ENCODE measurements at places on chromosomes 5 and 9.

DNA sequence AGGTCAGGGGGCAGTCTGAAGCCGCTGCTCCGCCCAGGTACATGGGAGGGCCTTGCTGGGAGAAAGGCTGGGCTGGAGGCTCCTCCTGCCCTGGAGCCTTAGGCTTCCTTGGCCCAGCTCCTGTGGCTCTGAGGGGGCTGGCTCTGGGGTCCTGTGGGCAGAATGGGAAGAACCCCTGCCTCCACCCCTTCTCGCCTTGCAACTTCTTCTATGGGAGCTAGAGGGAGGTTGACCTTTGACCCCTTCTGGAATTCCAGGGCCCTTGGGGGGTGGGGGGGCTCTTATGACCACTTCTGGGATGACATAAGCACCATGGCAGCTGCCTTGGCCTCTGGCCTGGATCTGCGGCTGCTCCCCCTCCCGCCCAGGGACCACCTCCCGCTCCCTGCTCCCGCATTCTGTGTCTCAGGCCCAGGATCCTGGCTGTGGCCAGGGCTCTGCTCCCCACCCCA, 32.2 kb downstream of the IER5L start:
- no peak for DNase-seq

GRCh38 chr9:88076286-88077070, 61.8 kb downstream of the SPATA31C2 start:
- no peak for DNase-seq

- no peak for DNase-seq
Measured at GRCh38 chr9:82539856-82540579, 522.9 kb downstream of the RASEF start.

DNA sequence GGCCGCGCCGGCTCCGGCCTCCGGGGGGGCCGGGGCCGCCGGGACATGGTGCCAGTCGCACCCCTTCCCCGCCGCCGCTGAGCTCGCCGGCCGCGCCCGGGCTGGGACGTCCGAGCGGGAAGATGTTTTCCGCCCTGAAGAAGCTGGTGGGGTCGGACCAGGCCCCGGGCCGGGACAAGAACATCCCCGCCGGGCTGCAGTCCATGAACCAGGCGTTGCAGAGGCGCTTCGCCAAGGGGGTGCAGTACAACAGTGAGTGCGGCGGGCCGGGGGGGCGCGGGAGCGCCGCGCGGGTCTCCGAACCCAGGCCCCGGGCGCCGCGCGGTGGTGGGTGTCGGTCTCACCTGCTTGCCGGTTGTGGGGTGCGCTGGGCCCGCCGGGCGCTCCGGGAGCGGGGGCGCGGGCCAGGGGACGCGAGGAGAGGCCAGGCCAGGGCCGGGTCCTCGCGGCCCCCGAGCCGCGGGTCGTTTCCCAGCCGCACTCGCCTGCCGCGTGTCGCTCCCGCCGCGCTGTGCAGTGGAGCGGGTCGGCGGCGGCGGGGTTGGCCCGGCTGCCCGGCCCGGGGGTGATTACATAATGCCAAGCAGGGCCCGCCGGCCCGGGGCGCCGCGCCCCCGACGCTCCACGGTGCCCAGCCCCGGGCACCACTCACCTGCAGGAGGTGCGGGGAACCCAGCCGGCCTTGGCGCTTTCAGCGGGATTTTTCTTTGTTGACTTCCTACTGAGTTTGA, 492 bp downstream of the RABL6 start:
- DNase-seq, result no peak

- no peak for DNase-seq
Measured at GRCh38 chr5:132776131-132776937, 705 bp downstream of the SEPTIN8 start.

DNA sequence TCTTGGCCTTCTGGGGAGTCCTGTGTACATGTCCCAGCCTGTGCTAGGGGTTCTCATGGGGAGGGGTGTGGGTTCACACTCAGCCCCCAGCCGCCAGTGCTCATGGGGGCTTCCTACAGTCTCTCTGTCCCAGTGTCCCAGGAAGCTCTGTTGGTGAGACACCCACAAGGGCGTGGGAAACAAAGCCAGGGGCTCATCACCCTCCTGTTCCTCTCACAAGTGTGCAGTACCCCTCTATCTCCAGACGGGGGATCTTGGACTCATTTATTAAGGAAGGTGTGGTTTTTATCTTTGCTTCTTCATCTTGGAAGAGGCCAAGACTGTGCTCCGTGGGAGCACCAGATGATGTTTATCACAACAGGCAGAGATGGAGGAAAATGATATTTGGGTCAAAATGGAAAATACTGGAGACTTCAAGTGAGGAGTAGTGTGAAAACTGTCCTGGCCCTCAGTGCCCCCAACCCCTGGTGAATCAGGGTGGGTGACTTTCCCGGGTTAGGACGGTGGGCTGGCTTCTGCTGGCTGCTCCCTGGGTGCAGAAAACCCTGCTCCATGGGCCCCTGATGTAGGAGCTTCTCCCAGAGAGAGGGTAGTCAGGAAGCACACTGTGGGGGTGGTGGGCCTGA, 15.2 kb downstream of the TMEM171 start:
- DNase-seq, result no peak

- DNase-seq, result no peak
Measured at GRCh38 chr9:121551985-121552753, 52.5 kb upstream of the GGTA1 start.

GRCh38 chr5:124995421-124995820, 249.0 kb upstream of the ZNF608 start:
- no peak for DNase-seq

DNA sequence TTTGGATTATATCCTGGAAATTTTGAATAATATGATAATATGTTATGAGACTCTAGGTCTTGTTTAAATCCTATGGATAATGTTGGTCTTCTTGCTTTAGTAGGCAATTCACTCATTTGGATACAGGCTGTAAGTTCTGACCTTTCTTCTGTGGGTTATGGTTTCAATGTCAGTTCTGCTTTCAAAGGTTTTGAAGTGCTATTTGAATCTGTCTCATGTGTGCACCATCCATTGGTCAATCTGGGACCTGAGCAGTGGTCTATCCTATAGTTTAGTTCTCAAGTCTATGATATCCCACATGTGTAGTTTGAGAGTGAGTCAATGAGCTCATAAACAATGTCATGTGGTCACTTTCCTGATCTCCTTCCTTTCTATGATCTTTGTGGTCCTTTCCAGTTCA, 94.4 kb downstream of the RMI1 start:
- DNase-seq, result no peak

- no peak for DNase-seq
Measured at GRCh38 chr5:68418680-68419079, 203.1 kb downstream of the PIK3R1 start.
